ENCODE measurements at places on chromosomes 1 and 21.

DNA sequence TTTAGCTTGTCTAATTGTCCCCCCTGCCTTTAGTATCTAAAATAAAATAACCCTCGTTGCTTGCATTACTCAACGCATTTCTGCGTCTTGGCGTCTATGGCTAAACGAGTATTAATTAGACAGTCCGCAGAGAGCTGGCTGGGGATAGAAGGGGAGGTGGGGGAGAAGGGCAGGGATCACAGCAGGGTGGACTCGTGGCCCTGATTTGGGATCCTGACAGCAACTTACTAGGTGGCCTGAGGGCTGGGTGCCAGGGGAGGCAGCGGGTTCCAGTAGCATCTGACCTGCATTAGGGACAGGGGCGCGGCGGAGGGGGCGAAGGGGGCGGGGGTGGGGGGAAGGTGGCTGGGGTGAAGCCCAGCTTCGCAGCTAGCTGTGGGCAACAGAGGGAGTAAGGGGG is 1.1 kb upstream of the BACE2 start:
- DNase-seq, result no peak

DNA sequence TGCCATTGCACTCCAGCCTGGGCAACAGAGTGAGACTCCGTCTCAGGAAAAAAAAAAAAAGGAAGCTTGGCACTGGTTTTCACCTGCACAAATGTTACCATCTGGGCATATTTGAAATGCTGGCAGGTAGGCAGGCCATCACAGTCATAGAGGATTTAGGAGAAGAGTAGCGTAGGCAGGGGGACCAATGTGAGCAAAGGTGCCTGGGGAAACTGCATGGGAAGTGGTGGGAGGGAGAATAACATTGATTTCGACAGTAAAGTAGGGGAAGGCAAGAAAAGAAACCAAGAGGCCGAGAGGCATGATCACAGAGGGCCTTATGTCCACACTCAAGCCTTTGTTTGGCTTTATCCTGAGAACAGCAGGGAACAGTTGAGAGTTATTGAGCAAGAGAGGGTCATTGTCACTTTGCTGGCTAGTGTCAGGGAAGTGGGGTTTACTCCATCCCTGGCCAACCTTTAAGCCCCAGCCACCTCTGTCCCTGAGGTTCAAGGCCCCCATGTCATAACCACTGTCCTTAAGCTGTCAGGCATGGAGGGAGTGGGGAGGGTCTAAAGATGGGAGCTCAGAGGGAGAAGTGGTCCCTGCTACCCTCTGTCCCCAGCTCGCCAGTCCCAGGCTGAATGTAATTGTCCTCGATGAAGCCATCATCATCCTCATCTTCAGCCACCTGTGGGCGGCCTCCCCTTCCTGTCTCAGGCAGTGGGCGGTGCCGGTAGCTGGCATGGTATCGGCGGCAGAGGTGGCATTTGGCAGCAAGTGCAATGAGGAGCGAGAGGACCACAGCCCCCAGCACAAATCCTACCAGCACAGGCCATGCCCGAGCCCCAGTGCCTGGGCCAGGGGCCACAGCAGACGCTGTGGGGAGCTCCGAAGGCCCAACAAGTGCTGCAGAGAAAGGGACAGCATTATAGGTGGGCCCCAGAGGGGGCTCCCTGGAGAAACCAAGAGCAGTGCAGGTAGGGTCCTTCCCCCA is 2.9 kb downstream of the C1orf210 start:
- no peak for DNase-seq

GRCh38 chr21:39316729-39317128 is 3.3 kb upstream of the BRWD1 start:
- DNase-seq, result no peak

DNA sequence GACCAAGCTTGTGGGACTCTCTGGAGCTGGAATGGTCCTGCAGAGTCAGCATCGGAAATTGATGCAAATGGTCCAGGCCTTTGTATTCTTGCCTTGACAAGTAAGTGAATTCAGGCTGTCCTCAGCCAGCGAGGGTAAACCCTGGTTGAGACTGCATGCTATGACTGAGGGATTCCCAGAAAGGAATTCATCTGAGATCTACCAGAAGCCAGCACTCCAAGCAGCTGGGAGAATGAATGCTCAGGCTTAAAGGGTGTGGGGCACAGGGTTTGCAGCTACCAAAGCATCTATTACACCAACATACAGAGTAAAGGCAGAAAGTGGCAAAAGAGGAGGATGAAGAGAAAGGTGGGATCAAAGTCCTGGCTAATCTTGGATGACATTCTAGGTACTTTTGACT is 257.0 kb upstream of the LYPLAL1 start:
- no peak for DNase-seq

DNA sequence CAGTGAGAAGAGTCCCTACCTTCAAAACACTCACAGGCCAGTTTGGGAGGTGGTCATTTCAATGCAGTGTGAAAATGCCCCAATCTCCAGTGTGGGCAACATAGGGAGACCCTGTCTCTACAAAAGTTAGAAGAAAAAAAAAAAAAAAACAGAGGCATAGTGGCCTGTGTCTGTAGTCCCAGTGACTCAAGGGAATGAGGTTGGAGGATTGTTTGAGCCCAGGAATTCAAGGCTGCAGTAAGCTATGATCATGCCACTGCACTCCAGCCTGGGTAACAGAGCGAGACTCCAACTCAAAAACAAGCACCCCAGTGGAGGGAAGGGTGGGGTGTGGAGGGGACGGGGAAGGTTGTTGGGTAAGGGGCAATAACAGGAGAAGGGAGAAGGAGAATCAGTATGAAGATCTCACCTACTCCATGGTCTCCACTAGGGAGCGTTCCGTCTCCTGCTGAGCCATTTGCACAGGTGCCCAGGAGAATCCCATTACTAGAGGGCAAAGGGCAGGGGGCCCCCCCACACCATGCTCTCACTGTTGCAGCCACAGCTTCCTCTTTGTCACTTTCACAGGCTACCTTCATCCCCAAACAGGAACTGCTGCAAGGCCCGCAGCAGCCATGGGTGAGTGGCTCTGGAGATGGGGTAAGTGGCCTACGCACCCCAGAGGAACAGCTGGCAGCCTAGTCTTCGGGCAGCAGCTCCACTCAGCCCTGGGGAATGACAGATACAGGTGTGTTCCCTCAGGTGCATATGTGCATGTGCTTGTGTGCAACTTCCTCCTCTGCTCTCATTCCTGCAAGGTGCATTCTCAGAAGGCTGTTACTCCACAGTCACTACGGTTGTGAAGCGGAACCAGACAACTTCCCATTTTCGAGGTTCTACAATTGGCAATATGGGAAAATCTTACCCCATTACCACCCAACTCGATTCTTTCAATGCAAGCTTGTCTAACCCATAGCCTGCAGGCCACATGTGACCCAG is 87.9 kb upstream of the LYST start:
- DNase-seq, result peak; percentile 45

DNA sequence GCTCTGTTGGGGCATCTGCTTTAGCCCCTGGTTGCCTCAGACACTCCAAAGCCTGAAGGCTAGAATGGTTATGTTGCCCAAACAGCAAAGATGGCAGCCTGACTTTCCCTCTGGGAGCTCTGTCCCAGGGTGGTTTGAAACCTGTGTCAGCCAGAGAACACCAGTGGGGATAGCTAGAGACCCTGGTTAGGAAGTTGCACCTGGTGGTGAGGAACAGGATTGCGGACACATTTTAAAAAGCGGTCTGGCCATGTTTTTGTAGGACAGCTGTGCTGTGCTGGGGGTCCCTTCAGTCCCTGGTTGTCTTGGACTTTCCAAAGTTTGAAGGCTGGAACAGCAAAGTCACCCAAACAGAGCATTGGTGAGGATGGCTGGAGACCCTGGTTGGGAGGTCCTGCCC is 87.8 kb downstream of the DNM3 start:
- no peak for DNase-seq

DNA sequence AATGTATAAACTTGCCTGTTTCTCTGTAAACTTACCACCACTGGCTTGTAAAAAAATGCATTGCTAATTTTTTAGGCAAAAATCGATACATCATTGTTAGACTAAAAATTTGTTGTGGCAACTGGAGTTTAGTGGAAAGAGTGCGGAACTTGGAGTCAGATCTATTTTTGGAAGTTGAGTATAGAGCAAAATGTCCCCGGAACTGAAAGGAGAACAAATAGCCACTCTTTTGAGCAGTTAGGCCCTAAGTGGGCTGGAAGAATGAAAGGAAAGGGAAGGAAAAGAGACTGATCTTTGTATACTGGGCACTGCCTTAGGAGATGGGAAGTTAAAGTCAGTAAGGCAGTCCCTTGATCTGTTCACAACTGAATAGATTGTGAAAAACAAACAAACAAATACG is 30.2 kb downstream of the OPTC start:
- no peak for DNase-seq

DNA sequence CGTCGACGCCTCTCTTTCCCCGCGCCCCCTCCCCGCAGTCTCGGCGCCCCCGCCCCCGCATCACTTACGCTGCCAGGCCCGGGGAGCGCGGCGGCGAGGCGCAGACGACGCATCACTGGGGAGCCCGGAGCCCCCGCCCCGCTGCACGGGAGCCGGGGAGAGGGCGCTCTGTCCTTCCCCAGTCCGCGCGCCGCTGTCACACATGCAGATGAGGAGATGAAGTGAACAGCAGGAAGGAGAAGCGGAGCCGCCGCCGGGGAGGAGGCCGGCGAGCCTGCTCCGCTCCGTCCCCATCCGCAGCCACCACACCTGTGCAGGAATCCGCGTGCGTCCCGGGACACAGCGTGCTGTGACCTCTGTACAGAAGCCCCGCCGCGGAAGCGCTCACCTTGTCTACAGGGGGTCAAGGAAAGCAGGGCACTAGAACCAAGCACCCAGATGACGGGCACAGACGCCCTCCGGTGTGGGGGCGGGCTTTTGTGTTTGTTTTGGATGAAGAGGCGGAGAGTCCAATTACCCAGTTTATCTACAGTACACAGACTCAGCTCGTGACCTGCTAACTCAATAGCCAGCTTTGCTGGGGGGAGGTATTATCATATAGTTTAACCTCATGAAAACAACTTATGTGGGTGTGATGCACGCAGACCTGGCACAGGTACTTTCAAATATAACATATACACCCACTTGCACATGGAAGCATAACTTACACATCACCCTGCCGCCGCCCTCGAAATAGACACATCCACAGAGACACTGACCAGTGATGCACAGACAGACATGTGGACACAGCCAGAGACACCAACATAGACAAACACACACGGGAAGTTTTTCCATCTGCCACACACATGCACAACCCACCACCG is 12.4 kb downstream of the KLHDC8A start:
- peak; percentile 44 for DNase-seq

DNA sequence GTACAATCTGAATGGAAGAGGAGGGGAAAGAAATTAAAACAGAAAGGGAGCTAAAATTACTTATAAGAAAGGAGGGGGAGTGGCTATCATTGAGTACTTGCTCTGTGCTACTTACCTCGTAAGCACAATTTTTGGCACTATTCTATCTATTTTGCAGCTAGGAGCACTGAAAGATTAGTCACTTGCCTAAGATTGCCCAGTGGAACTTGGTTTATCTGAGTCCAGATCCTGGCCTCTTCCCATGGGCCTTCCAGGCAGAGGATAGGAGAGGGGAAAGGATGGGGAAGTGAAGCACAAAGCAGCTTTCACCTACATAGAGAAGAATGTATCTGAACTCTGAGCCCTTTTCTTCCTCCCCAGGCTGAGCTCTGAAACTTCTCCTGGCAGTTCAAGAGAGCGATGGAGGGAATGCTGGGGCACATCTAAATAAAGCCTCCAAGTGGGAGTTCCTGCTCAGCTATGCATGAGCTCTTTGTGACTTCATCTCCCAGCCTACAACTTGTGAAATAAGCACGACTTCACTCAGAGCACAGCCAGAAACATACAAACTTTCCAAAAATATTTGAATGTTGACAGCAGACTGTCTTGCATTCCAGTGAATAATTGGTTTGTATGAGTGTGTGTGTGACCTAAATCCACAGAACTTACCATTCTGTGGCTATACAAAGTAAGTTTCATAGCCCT is 29.4 kb downstream of the HMGB4 start:
- no peak for DNase-seq

DNA sequence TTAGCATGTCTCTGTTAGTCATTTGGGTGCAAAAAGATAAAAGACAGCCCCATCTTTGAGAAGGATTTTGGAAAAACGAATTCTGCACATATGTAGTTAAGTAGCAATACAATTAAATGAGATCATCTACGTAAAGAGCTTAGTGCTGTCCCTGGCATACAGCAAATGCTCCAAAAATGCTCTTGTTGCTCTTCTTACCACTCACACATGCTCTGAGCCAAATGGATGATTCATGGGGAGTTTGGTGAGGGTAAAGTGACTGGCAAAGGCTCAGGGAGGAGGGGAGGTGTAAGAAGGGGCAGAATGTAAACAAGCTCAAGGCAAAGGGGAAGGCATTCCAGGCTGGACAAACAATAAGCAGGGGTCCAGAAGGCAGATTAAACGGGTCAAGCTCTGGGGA is 191.9 kb downstream of the AK5 start:
- no peak for DNase-seq

DNA sequence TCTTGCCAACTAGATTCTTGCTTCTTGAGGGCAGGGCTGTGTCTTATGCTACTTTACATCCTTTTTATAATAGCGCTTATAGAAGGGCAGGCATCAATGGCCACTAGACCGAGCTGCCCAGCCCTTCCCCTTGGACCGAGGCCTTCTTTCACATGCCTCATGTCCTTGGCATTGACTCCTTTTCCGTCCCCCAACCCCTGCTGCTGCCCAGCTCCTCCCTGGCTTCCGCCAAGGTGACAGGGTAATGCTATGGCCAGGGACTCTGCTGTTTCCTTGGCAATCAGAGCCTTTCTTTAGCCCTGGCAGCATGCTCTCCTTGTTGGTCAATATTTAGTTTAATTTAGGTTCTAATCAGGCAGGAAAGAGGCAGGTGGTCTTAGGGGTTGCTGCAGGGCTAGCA is 48.2 kb downstream of the DDX20 start:
- DNase-seq, result no peak

Measured in CD4-positive, alpha-beta T cell treated with Interleukin-1 beta for 1 hour (primary cell).